ENCODE measurements at places on chromosomes 4 and X. TPM values are rescaled to one million over a fixed set of nuclear protein-coding genes. Genes with fewer than 3 reads are reported as not detected.

GRCh38 chr4:174709526-174709925 lies 119.5 kb downstream of the GLRA3 start:
- DNase-seq: no peak

DNA sequence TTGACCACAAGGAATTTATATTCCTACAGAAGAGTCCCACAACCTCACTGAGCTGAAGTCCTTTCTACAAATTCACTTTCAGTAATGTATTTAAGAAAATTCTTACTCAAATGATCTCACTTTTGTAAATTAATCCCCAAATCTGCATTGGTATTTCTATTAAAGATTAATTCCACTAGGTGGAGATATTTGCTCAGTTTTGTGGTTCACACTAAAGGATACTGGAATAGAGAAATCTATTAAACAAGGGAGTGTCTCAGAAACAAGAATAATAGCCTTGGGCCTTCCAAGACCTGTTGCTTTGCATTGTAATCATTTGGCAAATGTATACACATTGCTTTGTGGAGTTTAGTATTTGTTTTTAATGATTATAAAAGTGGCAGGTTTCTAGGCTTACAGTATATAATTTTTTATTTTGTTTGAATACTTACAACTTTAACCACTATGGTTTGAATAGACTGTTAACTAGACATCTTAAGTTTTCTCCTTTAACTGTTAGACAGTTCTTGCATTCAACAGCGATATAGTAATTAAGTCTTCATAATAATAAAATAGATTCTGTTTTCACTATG lies 25.9 kb downstream of the CFAP299 start:
- no peak for DNase-seq

DNA sequence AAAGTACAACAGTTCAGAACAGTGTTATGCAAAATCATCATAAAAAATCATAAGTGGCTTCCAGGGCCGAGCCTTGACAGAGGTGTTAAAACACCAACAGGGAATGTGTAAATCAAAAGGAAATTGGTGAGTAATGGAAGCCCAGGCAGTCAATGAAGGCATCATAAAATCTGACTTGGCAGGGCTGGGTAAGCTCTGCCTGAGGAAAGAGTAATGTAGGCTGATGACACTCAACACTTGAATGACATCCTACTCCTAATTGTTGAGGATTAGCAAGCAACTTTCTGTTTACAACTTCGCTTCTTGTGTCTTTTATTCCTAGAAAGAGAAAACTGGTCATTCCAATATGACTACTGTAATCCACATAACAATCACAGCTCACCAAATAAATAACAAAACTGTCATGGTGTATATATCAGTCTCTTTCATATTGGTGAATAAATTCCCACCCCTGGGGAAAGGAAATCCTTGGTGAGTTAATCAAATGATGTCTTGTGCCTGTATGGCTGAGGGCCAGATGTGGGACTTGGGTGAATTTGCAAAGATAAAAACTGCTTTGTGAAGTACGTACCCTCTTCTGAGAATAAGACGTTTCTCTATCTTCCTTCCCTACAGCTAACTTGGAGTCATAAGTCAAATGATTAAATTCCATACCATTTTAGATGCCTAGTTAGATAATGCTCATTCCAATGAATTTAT lies 196.8 kb downstream of the DCHS2 start:
- DNase-seq: no peak

Gene FGFBP2
- total RNA-seq: 11.6 TPM

Gene PQBP1
- 125 TPM for total RNA-seq

- no peak for DNase-seq
Measured at GRCh38 chr4:150585611-150586010, 3.7 kb downstream of the MAB21L2 start.

Gene GPC3
- 0.41 TPM for total RNA-seq

DNA sequence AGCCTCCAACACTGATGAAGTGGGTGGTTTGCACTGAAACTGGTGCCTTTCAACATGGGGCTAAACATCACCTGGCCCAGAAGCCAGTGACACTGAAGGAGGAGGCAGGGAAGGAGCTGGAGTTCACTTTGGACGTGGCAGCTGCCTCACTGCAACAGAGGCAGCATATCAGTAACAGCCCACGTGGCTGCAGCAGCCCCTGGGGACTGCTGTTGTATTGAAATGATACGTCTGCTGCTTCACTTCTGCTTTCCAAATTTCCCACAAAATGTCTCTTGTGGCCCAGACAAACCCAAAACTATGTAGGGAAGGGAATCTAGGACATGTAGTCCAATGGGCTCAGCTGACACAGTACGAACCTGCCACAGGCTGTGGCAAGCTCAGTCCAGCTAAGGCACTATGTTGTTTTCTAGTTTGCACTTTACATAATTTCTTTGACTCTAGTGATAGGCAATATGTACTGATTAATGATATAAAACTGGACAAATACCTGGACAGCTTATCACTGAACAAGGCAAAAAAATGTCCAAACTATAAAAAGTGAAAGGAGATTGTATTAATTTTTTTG lies 84.7 kb upstream of the RAPGEF2 start:
- no peak for DNase-seq

GRCh38 chr4:171875291-171875690 lies 62.1 kb downstream of the GALNTL6 start:
- no peak for DNase-seq

DNA sequence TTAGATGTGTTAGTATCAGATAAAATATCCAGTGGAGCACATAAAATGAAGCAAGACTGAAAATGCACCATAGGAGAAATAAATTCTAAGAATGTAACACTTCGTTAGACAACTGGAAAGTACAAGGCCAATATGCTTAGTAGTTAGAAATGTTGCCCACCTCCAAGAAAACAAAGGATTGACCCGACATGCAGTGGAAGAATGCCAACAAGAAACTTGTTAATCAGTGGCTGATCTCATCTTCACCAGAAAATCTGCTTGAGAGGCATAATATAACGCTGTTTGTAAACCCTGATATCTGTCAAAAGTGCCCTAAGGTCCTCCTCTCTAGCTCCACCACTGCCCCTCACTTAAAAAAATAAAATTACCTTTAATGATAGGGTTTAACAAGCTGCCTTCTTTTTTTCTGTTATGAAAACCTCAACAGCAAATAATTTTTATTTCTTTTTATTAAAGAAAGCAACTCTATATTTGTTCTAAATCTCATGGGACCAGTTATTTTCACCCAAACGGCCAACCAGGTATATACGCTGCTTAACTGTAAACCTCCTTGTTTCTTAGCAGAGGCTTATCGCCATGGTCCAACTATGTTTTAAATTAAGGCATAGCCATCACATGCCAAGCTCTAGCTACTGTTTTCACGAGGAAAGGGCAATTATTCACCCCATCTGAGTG lies 1.8 kb downstream of the RASGEF1B start:
- no peak for DNase-seq

DNA sequence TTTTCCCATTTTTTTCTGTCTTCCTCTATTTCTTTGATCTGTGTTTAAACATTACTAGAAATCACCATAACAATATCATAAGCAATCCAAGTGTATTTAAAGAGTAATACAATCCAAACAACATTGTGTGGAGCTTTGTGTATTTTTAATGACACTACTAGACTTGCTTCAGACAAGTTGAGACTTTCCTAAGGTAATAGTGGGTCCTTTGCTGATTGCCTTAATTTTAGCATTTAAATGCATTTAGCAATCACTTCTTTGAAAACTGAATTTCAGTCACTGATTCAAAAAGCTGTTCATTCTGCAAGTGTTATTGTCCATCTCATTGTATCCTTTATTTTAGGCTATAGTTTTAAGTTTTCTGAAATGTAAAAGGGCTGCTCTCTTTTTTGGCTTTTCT lies 804.8 kb downstream of the ADGRL3 start:
- DNase-seq: no peak

Gene PABPC1L2A
- not detected for total RNA-seq

DNA sequence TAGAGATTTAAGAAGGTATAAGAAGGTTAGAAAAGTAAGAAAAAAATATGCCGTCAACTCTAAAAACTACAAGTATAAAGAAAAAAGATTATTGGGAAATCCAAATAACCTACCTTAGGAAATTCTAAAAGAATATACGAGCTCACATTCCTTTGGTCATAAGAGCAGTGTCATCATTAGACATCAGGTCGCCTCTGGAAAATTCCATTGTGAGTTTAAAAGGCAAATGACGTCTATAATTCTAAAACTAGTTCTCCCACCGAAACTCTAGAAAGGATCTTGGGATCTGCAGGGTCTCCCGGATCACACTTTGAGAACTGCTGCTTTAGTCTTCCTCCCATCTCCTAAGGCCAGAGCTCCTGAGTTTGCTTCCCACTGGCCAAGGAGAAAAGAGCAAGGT lies 518 bp upstream of the SAT1 start:
- DNase-seq: no peak

Gene CTSO
- total RNA-seq: 5.1 TPM

Data from activated T-cell treated with anti-CD3 and anti-CD28 coated beads, Interleukin-2, amount 50 U/mL, for 72 hours (primary cell).